ENCODE measurements at places on chromosomes 3 and 15. TPM values are rescaled to one million over a fixed set of nuclear protein-coding genes. Genes with fewer than 3 reads are reported as not detected.

GRCh38 chr3:41932464-41932863 lies 29.4 kb downstream of the ULK4 start:
- no peak overlapping the region for H3K27ac ChIP-seq
- no peaks in the 10 kb centered on the region for H3K27me3 ChIP-seq

DNA sequence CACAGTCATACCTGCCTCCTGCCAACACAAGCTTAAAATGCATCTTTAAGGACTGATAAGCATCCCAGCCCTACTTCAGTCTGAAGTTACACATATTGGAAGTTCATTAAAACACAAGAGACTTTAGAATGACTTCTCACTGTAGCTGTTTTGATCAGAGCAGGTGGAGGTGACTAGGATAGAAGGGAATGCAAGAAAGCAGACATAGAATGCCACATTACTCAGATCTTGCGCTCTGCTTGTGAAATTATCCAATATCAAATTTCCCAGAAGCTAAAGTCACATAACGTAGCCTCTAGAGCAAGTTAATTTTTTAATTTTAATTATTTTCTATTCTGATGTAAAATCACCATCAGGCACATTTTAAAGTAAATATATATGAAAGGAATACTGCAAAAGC lies 306.5 kb downstream of the PLOD2 start:
- H3K4me3 ChIP-seq: no peak overlapping the region
- no peak for DNase-seq
- no peaks in the 10 kb centered on the region for H3K36me3 ChIP-seq
- H3K27me3 ChIP-seq: no peaks in the 10 kb centered on the region

- no peak overlapping the region for H3K27ac ChIP-seq
- no peaks in the 10 kb centered on the region for H3K36me3 ChIP-seq
- H3K27me3 ChIP-seq: no peaks in the 10 kb centered on the region
- DNase-seq: no peak
- H3K4me1 ChIP-seq: no peaks in the 10 kb centered on the region
Observed at GRCh38 chr3:139288266-139288821, 55.5 kb upstream of the MRPS22 start.

GRCh38 chr3:52310861-52311575 lies 5.1 kb upstream of the DNAH1 start:
- H3K4me3 ChIP-seq: no peak overlapping the region
- H3K4me1 ChIP-seq: peaks cover 40% of the 10 kb centered on the region
- H3K27me3 ChIP-seq: no peaks in the 10 kb centered on the region
- no peaks in the 10 kb centered on the region for H3K36me3 ChIP-seq

DNA sequence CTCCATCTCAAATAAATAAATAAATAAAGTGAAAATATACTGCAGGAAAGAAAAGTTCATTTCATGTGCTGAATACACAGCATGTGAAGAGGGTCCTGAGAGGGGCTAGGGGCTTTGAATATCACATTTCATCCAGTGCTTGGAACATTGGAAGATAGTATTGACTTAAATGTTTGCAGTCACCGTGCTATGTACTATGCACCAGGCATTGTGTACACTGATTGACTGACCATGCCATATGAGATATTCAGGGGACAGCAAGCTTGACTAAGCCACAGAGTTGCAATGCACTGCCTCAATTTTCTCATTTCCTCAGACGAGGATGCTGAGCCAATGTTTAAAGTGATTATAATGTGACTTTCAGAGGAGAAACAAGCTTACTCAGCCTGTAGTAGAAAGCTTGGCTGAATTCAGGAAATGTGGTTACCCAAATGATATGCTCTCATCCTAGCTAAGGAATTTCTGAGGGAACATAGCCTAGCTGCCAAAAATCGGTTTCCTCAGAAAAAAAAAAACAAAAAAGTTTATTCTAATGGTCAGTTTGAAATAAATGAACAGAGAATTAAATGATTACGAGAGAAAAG lies 557.9 kb downstream of the FGF12 start:
- no peak overlapping the region for H3K27ac ChIP-seq
- H3K27me3 ChIP-seq: no peaks in the 10 kb centered on the region
- no peak overlapping the region for H3K4me3 ChIP-seq
- no peak for DNase-seq
- H3K4me1 ChIP-seq: peaks cover under 1% of the 10 kb centered on the region

- no peaks in the 10 kb centered on the region for H3K36me3 ChIP-seq
- DNase-seq: no peak
- H3K4me1 ChIP-seq: no peaks in the 10 kb centered on the region
- H3K27ac ChIP-seq: no peak overlapping the region
Observed at GRCh38 chr3:8153800-8154199, 347.8 kb upstream of the LMCD1 start.

- no peak overlapping the region for H3K27ac ChIP-seq
- peaks cover 21% of the 10 kb centered on the region for H3K4me1 ChIP-seq
- no peak overlapping the region for H3K4me3 ChIP-seq
Observed at GRCh38 chr3:193389335-193389734, 10.8 kb upstream of the ATP13A5 start.

DNA sequence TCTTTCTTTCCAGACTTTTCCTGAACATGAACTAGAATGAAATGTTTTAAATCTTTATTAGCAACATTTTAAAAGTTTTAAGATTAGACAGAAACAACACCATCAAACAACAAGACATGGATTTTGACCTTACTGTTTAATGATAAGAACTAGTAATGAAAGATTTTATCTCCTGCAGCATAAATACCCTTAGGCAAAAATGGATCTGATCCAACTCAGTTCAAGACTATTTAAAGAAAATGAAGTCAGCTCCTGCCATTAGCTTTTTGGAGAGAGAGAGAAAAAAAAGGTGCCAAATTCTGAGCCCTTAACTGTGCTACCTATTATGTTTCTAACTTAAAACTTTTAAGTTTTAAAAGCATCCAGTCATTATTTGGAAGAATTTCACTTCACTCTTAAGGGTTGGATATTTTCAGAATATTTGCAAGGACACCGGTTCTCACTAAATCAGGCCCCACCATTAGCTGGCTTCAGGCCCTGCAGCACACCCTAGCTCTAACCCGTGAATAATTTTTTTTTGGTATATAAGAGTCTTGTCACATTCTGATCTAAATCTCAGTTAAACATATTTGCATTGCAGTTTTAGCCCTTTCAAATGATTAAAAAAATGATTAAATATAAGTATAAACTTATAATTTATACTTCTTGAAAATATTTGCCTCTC lies 60.0 kb downstream of the NR1I2 start:
- no peaks in the 10 kb centered on the region for H3K4me1 ChIP-seq
- no peak for DNase-seq
- no peak overlapping the region for H3K4me3 ChIP-seq
- H3K27ac ChIP-seq: no peak overlapping the region

DNA sequence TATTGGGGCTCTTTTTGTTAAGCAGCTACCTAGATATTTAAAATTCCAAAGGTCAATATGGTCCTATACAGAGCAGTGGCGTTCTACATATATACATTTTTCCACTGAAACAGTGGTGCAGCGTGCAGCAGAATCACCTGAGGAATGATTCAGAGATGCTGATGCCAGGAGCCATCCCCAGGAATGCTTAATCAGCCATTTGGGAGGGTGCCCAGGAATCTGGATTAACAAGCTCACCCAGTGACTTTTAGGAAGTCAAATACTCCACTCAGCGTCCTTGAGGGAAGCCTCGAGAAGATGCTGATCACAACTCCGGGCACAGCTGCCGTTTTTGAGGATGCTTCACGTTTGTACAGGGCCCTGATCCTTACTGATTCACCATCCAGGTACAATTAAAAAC lies 82.6 kb upstream of the ARHGEF3 start:
- no peaks in the 10 kb centered on the region for H3K27me3 ChIP-seq
- no peak overlapping the region for H3K27ac ChIP-seq
- no peaks in the 10 kb centered on the region for H3K4me1 ChIP-seq
- H3K4me3 ChIP-seq: no peak overlapping the region

DNA sequence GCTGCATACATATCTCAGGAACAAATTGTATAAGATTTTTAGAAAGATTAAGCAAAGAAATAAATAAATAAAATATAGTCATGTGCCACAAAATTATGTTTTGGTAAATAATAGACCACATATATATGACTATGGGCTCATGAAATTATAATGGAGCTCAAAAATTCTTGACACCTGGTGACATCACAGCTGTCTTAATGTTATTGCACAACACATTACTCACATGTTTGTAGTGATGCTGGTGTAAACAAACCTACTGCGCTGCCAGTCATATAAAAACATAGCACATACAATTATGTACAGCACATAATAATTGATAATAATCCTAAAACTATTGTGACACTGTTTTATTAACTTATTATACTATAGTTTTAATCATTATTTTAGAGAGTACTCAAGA lies 1159.1 kb downstream of the SI start:
- no peaks in the 10 kb centered on the region for H3K27me3 ChIP-seq
- no peak overlapping the region for H3K27ac ChIP-seq
- DNase-seq: no peak
- H3K4me3 ChIP-seq: no peak overlapping the region
- no peaks in the 10 kb centered on the region for H3K4me1 ChIP-seq
- no peaks in the 10 kb centered on the region for H3K36me3 ChIP-seq

GRCh38 chr3:197353001-197353866 lies 54.8 kb upstream of the DLG1 start:
- no peak overlapping the region for H3K27ac ChIP-seq
- H3K27me3 ChIP-seq: no peaks in the 10 kb centered on the region
- H3K36me3 ChIP-seq: no peaks in the 10 kb centered on the region
- peaks cover 37% of the 10 kb centered on the region for H3K4me1 ChIP-seq

The CYP1A2 gene
- not detected for total RNA-seq

The NRROS gene
- 0.58 TPM for total RNA-seq

The ACAD9 gene
- 35.7 TPM for total RNA-seq

The PFN2 gene
- total RNA-seq: 328 TPM

The AKAP13 gene
- 69.0 TPM for total RNA-seq

The AGTR1 gene
- not detected for total RNA-seq

The SPTSSB gene
- 1.1 TPM for total RNA-seq

The CILP gene
- total RNA-seq: 0.22 TPM

Measured in neural progenitor cell (in vitro differentiated cells).